ENCODE measurements at places on chromosomes 4 and X. TPM values are rescaled to one million over a fixed set of nuclear protein-coding genes. Genes with fewer than 3 reads are reported as not detected.

DNA sequence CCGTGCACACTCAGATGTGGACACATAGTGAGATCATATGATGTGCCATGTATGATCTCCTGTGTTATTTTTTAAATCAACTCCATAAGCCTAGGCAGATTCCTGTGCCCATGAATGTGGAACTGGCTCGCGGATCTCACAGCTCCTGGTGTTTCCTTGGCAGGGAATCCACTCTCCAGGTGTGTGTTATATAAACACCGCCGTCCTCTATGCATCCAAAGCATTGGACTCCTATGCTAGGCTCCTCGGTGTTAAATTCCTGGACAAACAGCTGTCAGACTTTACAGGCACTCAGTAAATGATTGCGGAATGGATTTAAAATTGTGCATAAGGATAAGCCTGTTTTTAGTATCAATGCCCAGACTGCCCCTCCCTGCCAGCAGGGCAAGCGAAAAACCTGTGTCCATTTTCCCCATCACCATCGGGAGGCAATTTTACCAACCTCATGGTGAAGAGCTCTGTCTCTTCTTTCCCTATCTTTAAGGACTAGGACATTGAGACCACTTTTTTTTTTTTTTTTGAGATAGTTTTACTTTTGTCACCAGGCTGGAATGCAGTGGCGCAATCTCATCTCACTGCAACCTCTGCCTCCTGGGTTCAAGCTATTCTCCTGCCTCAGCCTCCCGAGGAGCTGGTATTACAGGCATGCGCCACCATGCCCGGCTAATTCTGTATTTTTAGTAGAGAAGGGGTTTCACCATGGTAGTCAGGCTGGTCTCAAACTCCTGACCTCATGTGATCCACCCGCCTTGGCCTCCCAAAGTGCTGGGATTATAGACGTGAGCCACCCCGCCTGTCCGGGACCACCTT lies 23.6 kb upstream of the GPR78 start:
- peak; percentile 41 for DNase-seq

Gene MAGEB10
- not detected for total RNA-seq

DNA sequence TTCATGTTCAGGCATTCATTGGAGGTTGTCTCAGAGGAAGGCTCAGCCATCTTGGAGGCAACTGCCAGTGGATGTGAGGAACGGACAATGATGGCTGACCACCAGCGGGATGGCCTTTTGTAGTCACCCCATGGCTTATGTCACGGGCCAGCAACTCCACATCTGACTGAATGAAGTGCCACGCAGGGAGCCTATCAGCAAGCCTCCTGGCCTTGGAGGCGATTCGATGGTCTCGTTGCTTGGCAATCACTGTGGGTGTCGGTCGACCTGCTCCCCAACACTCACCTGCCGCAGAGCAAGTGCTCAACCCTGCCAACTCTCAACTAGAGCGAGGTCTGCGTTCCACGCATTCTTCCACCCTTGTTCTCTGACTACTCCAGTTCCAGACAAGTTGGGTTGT lies 7.4 kb downstream of the H2BW2 start:
- no peak for DNase-seq

DNA sequence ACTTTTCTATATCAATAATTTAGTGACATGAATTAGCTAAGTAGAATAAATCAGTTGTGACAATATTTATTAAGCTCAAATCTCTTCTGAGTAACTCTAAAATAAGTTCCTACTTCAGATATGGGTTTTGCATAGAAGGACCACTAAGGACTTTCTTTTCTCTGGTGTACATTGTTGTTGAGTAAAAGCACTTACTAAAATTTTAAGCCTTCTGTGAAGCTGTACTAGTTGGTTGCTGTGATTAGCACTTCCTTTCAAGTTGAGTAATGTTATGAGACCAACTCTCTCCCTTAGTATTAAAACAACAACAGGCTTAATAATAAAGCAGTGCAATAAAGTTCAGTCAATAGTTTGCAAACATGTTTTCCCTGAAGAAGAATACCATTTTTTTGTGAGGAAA lies 667.4 kb upstream of the NDST4 start:
- DNase-seq = no peak

GRCh38 chr4:10442976-10443375 lies 14.2 kb downstream of the ZNF518B start:
- no peak for DNase-seq

GRCh38 chrX:30313322-30313721 lies 4.1 kb upstream of the NR0B1 start:
- no peak for DNase-seq

- DNase-seq = no peak
These were observed 26.7 kb downstream of the SMARCA1 start for GRCh38 chrX:129496625-129497024.

DNA sequence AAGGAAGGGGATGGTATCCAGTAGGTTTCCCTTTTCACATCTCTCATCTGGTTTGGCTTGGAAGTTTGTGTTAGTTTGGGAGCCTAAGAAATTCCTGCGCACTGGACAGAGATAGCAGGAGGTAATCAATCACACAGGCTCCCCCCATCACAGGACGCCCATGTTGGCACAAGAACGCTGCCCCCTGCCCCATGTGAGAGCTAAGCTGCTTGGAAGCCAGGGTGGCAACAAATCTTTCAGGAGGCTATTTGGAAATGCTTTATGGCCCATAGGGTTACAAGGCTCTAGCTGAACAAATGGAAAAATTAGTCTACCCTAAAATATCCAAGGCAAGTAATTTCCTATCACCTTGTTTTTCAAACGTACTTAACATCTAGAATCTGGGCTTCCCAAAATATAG lies 54.0 kb downstream of the SOD3 start:
- DNase-seq = no peak

DNA sequence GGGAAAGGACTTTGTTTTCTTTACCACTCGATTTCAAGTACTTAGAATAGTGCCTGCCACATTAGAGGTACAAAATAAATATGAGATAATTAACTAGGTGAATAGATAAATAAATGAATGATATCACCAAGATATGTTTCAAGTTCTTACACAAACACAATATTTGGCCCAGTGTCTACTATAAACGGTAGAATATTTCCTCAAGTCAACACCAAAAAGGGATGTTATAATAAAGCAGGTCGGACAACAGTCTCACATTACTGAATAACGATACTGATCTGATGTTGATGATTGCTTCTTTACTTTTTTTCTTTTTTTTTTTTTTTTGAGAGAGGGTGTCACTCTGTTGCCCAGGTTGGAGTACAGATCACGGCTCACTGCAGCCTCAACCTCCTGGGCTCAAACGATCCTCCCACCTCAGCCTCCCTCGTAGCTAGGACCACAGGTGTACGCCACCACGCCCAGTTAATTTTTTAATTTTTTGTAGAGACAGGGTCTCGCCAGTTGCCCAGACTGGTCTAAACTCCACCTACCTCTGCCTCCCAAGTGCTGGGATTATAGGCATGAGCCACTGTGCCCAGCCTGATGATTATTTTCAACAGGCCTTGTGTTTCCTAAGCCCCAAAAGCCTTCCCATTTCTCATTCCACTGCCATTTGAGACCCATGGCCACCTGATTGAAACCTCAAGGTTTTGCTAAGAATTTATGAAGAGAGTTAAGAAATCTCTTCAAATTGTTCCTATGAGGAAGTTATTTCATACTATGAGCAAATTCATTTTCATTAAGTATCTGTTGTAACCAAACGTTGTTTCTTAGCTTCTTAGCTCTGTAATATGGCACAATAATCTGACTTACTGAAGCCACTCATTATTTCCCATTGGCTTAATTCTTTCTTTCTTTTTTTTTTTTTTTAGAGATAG lies 2.3 kb downstream of the MANBA start:
- DNase-seq = no peak

- no peak for DNase-seq
These were observed 36.3 kb upstream of the TBC1D14 start for GRCh38 chr4:6873291-6873690.

Gene ESX1
- not detected for total RNA-seq

Gene SLC9B2
- 17.2 TPM for total RNA-seq

- DNase-seq = no peak
These were observed 367.2 kb downstream of the BMPR1B start for GRCh38 chr4:95124906-95125504.

DNA sequence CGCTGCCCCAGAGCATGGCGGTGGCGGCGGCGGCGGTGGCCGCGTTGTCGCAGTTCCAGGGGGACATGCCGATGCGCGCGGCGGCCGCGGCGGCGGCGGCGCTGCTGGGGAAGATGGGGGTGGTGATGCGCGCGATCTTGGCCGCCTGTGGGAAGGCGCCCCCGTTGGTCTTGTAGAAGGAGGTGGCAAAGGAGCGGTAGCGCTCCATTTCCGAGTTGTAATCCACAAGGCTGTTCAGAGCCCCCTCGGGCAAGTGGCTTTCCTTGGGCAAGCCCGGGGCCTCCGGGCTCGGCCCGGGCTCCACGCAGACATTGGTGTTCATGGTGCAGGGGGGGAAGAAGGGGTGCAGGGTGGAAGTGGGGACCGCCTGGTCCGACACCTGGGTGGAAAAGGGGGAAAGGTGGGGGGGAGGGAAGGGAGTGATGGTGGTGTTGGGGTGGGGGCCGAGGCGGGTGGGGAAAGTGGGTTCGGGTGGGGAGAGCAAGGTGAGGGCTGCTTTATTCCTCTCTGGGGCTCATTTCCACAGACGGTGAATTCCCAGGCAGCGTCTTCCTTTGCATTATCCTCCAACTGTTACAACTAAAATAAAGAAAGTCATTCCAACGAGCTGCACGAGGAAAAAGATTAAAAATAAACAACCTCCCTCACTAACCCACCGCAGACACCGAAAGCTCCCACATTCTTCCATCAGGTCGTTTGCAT lies 3.1 kb downstream of the CXXC4 start:
- no peak for DNase-seq

DNA sequence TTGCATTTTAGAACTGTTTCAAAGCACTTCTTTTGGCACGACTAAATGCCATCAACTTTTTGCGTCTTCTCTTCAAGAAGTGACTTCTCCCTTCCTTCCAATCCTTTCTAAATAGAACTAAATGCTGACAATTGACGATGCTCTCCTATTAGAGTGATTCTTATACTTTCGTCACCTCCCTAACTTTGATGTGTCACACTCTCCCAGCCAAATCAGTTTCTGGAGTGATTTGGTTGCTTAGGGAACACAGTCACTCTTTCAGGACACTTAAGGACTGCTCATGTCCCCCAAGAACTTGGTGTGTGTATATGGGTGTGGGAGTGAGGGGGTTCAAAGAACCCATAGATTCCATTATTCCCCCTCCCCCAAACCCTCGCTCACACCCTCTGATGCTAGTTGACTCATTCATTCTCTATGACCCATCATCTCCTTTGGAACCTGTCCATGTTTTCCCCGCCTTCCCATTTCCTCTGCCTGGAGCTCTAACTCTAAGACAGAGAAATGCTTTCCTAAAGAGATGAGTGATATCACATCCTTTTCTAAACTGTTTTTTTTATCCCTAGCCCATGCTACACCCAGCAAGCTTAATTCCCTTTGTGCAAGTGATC lies 26.8 kb upstream of the AREG start:
- DNase-seq = no peak

Gene SCML2
- total RNA-seq = 2.1 TPM

GRCh38 chr4:172055046-172055445 lies 241.8 kb downstream of the GALNTL6 start:
- DNase-seq = no peak

DNA sequence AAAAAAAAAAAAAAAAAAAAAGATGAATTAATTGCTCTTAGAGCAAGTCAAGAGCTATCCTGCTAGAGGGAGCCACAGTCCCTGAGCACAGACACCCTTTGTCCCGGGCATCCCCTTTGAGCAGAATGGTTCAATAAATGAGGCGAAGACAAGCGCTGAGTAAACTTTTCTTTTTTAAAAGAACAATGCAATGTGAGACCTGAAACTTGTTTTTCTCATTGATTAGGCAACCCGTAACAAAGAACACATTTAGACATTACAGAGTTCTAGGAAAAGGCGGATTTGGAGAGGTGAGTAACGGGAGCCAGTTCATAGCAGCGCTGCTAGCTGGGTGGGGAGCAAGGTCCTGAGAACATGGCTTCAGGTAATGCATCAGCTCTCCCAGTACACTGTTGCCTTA lies 46.1 kb downstream of the GRK4 start:
- no peak for DNase-seq

Gene MAGEA4
- total RNA-seq = not detected

Gene SYTL5
- total RNA-seq = 0.06 TPM

Measured in mesenteric fat pad (tissue), 1 donor.